Activated CD4-positive, alpha-beta T cell treated with anti-CD3 and anti-CD28 coated beads for 48 hours (primary cell): ENCODE measurements at places on chromosomes 7 and 10.

DNA sequence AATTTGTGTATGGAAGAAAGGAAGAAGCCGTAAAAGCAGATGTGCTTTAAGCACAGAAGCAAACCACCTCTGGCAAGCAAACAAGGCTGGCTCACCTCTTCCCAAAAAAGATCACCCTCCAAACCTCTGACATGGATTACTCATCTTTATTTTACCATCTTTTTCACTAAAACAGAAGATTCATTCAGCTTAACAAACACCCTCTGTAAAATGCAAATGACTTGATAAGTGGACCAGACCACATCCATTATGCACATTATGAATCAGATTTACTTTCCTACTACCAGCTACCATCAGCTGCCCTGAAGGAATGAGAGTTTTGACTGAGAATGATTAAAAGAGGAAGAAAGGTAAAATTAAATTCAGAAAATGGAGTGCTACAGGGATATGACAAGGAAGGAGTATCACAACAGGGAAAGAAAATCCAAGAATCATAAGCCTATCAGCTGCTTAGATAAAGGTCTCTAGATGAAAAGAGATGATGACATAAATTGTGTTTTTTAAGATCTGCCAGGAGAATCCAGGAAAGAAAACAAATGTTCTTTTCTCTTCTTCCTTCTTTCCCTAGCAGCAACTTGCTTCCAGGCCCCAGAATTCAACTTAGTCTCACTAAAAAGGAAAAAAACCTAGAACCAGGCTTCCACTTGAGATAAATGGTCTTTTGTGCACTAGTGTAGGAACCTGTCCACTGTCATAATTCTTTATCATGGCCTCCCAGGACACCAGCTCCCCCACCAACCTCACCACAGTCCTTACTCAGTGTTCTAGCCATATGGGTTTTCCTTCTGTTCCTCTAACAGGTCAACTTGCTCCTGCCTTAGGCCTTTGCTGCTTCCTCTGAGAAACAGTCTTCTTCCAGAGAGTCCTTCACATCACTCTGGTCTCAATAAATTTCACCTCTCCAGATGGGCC lies 47.4 kb downstream of the JAZF1 start:
- no peak for DNase-seq

- no peak for DNase-seq
Measured at GRCh38 chr7:67301667-67302066, 305.0 kb downstream of the TYW1 start.

- no peak for DNase-seq
Measured at GRCh38 chr7:114392686-114393085, 21.9 kb upstream of the FOXP2 start.

- DNase-seq = no peak
Measured at GRCh38 chr7:2495418-2496299, 19.5 kb upstream of the GRIFIN start.

- DNase-seq = no peak
Measured at GRCh38 chr10:60644436-60645130, 133.7 kb upstream of the CDK1 start.

DNA sequence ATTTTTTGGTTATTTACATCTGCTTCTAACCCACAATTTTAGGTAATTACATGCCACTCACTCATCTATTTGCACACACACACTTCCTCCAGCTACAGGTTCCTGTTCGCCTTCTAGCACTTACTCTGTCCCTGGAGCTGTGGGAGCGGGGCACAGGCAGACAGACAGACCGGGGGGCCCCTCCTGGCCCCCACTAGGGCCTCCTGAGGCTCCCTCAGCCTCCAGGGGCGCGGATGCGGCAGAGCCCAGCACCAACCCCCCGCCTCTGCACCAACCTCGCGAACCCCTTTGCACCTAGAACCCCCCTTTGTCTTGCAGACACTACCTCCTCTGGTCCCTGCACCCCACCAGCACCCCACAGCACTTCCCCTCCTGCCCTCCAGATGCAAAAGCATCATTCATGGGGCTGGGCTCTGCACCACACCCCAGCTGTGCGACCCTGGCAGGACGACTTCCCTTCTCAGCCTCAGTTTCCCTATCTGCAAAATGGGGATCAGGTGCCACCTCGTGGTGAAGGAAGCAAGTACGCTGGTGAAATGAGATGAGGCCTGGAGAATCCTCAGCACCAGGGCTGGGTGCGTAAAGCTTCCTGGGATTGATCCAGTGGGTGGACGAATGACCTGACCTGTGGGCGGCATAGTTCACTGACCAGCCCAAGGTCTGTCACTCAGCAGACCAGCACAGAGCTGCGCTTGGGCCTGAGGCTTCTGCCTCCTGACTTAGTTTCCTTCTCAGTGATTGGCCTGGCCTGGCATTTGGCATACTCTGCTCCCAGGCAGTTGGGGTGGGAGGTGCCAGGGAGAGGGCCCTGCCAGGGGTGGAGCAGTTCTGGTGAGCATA lies 37.9 kb downstream of the ELFN1 start:
- no peak for DNase-seq

GRCh38 chr10:78464856-78465267 lies 431.2 kb downstream of the RPS24 start:
- no peak for DNase-seq

DNA sequence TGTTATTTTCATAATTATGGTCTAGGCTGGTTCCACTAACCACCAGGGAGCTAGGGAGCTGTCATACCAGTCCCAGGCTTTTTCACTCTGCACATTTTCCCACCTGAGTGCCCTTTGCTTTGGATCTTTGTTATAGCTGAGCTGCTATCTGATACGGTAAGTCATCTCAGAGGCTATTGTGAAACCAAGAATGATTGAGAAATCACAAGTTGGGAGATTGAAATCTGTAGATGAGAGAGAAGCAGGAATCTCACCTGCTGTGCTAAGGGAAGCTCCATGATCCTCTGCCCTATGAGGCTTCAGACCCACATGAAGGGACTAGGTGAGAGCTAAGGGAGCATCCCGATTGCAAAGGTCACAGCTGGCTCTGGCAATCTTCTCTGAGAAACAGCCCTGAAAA lies 307.8 kb downstream of the REEP3 start:
- DNase-seq = no peak

DNA sequence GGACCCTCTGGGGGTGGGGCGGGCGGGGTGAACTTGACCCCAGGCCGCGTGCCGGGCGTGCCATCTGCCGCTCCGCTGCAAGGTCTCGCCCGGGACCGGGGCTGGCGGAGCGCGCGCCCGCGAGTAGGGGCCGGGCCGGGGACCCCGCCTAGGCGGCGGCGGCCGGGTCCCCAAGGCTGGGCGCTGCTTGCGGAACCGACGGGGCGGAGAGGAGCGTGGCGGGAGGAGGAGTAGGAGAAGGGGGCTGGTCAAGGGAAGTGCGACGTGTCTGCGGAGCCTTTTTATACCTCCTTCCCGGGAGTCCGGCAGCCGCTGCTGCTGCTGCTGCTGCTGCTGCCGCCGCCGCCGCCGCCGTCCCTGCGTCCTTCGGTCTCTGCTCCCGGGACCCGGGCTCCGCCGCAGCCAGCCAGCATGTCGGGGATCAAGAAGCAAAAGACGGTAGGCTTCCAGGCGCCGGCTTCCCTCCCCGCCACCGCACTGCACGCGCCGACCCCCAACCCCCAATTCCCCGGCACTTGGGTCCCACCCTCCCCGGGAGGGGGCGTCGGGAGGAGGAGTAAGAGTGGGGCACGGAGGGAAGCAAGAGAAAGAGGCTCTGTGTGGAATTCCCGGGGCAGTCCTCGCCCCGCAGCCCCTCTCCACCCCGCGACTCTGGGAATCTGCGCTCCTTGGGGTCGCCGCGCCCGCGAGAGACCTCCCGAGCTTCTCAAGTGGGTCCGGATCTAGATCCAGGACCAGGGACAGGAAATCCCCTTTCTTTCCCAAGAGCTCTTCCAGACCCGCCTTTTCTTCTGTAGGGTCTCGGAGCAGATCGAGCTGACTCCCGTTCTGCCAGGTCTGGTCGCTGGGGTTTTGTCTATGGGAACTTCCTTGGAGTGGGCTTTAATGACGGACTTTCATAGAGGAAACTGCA lies at the start of gene PAPSS2:
Gene PAPSS2 (plus strand): TSS at position 308 of the 913 bp plus-strand sequence. CDS start 104 bp downstream, at position 412.
- peak; percentile 39 for DNase-seq

GRCh38 chr7:88523645-88524044 lies 217.0 kb upstream of the STEAP4 start:
- DNase-seq = no peak

GRCh38 chr10:132113206-132113605 lies 47.5 kb downstream of the JAKMIP3 start:
- no peak for DNase-seq

DNA sequence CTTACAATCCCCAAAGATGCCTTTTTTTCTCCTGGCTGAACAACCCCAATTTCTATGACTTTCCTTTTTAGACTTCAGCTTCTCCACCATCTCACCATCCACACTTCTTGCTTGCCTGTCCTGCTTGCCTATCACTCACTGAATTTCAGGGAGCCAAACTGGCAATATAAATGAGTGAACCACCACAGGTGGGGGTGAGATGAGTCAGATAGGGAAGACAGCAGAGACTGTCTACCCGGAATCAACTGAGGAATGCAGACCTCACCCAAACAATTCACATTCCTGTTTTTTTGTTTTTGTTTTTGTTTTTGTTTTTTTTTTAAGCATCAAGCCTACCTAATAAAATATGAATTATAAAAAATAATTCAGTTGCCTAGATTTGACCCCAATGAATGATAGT lies 273.8 kb downstream of the NRG3 start:
- DNase-seq = no peak

- DNase-seq = no peak
Measured at GRCh38 chr10:42948040-42948439, 128.8 kb upstream of the RET start.

- DNase-seq = no peak
Measured at GRCh38 chr7:2927592-2927991, 83.5 kb upstream of the GNA12 start.

DNA sequence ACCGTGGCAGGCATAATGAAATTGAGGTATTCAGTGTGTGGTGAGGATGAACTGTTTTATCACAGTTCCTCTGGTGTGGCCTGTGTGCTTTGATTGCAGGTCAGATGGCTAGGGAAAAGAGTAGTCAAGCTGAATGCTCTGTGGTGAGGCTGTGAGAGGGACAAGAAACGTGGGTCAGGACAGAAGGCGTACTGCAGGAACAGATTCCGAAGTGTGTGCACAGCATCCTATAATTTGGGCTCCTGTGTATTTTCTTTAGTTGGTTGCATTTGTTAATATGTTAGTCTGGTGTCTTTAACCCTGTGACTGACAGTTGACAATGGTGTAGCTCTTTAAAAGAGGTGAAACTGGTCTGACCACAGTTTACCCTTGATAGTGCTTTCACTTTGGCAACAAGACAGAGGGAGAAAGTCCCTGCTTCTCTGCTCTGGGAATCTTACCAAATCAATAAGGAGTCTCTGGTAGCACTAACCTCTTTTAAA lies 76.5 kb downstream of the AUTS2 start:
- no peak for DNase-seq

DNA sequence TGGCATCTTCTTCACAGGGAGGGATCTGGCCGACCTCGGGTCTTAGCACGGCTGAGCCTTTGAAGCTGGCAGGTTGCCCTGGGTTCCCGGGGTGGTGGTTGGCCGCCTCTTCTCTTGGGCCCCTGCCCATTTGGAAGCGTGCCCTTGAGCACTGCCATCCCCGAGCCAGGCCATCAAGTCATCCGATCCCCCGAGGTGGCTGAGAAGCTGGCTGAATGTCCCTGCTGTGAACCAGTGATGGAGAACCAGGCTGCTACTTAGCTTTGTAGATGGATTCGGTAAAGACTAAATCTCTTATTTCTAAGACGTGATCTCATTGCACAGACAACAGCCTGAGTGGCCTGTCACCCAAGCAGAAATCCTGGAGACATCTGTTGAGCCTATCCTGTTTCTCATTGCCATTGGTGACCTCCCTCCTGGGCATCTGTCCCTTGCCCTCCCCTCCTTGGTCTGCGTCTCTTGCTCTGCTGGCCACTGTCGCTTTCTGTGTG lies 74.3 kb downstream of the GRK5 start:
- no peak for DNase-seq

DNA sequence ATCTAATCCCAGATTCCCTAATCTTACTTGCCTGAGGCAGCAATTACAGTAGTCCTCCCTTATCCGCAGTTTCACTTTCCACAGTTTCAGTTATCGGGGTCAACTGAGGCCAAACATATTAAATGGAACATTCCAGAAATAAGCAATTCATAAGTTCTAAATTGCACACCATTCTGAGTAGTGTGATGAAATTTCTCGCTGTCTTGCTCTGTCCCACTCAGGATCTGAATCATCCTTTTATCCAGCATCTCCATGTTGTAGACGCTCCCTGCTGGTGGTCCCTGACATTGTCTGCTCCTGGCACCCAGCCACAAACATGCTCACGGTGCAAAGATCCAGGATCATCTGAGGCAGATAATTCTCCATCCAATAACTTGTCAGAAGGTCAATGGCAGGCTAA lies 128.7 kb upstream of the CXCL12 start:
- no peak for DNase-seq

DNA sequence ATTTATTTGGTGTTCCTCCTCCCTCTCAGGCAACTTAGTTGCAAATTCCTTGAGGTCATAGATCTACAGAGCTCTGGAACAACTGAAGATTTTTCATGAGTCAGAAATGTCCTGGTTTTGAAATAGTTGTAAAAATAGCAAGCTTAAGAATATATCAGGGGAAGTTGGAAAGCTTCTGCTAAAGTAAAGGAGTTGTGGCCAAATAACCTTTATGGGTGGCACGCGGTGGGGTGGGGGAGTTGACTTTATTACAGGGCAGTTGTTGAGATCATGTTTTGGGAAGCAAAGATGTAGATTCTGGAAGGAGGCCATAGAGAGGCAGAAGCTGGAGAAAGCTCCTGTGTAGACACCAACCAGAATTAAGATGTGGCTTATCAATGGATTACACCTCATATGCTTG lies 326.0 kb upstream of the MTPN start:
- no peak for DNase-seq

- DNase-seq = no peak
Measured at GRCh38 chr10:76769161-76769560, 868.4 kb downstream of the KCNMA1 start.

DNA sequence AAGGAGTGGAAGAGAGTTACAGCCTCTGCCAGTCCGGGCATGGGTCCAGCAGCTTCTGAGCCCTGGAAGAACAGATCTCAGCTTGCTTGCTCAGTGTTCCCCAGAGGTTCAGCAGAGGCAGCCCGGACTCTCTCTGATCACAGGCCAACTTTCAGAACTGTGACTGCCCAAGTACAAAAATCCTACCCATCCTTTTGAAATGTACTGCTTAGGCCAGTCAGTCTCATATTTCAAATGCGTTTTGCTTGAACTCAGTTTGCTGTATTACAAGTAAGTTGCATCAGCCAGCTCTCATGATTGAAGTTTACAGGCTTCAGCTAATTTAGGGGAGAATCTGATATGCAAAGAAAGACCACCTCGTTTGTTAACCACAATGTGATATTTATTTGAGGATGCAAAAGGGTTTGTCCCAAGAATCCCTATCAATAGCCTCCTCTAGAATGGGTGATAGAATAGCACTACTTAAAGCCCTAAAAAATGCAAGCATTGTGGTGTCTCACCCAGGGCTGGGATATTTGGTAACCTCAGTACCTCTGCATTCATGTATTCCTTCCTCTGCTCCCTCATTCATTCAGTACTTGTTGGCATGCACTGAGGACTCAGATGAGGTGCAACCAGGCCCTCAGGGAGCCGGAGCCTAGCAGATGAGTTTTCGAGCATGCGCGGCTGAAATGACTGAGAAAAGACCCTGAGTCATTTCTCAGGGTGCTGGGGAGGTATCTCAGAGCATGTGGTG lies 7.0 kb downstream of the AIMP2 start:
- DNase-seq = peak; percentile 29

- DNase-seq = no peak
Measured at GRCh38 chr7:27160145-27160545, 3.7 kb upstream of the HOXA7 start.

GRCh38 chr10:78904196-78904595 lies 164.6 kb upstream of the ZMIZ1 start:
- no peak for DNase-seq
